ENCODE measurements at places on chromosomes 11 and 22.

GRCh38 chr11:62553080-62553838, 6.7 kb upstream of the AHNAK start:
- no peak for DNase-seq

- DNase-seq, result no peak
These were observed 548 bp downstream of the PVALB start for GRCh38 chr22:36816339-36816635.

GRCh38 chr11:57530215-57530595, 349 bp downstream of the TIMM10 start:
- DNase-seq, result no peak

DNA sequence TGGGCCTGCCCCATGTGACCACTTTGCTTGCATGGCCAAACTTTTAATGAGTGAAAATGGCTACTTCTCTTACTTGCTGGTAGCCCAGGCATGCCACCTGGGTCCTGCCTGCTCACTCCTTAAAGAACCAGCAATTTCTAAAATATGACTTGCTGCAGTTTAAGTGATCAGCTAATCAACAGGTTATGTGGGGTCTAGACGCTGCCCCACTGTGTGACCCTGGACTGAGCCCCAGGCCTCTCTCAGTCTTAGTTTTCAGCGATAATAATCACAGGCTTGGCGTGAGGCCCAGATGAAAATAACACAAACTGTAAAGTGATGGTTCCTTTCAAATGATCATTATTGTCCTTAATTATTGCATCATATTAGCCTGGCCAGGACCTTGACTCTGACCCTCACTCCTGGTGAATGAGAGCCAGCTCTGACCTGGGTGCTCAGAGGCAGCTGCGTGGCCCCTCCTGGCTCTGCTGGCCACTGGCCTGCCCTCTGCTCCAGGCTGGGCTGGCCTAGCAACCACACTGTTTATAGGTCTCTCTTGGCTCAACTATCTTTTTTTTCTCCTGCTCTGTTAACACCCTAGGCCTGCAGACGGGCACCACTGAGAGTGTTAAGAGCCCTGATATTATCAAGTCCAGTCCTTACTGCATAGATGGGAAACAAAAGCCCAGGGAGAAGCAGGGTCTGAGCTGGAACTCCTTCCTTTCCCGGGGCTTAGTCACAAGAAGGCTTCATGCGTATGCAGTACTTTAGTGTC, 89.7 kb downstream of the RRM1 start:
- no peak for DNase-seq

DNA sequence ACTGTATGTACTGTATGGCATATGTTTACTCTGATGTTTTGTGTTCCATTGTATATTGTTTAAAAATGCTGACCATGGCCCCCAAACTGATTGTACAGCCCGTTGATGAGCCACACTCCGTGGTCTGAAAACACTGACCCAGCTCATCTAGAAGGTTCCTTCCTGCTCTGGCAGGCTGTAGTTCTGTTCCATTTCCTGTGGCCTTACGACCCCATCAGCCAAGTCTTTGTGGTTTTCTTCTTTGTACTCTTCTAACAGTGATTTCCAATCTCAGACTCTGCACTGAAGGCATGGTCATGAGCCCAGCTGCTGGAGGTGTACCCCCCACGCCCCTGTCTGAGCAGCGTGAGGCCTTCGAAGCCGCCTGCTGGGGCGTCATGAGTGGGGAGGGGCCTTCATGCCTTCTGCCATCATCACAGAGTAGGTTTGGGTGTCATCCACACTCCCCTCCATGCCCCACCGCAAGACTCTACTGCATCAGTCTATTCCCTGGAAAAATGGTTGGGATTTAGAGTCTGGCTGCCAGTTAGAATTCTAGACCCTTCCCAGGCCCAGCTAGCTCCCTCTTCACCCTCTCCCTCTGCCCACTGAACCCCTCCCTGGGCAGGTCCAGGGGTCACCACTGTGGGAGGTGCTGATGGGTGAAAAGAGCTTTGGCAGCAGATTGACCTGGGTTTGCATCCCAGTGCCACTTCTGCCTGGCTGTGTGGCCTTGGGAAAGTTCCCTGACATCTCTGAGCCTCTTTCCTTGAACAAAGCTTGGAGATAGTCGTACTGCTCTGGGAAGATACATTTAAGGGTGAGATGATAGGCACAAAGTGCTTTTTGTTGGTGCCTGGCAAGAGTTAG, 11.3 kb upstream of the C11orf96 start:
- DNase-seq, result no peak

- peak; percentile 72 for DNase-seq
These were observed 61.8 kb upstream of the MTNR1B start for GRCh38 chr11:92907671-92908070.

GRCh38 chr11:64382586-64382985, 23.6 kb downstream of the RPS6KA4 start:
- no peak for DNase-seq

- DNase-seq, result no peak
These were observed 690.1 kb downstream of the KCNA4 start for GRCh38 chr11:29326757-29327156.

GRCh38 chr11:113162592-113162962, 151.8 kb upstream of the TTC12 start:
- DNase-seq, result peak; percentile 54

GRCh38 chr11:134433806-134434205, 21.8 kb upstream of the B3GAT1 start:
- no peak for DNase-seq

DNA sequence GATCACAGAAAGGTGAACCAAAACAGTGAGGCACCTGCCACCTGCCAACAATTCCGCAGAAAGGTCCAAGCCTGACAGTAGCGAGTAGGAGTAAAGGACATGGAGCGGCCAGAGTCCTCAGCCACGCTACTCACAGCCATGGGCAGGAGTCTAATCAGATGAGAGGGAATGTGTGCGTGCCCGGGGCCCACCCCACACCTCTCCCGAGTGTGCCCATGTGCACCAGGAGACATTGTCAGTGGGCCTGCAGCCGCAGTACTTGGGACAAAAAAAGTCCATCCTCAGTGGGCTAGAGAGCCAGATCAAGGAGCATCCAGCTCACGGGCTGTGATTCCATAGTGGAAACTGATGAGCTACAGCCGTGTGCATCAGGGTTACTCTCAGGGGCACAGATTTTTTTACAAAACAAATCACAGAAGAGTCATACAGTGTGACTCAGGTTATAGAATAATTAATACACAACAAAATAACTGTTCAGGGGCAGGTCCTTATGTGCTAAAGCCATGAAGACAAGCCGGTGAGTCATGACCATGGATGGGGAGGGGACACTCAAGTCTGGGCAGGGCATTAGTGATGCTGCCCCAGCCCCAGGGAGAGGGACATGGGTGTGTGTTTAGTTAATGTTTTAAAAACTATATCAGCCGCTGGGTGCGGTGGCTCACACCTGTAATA, 12.0 kb downstream of the SART1 start:
- no peak for DNase-seq

- no peak for DNase-seq
These were observed 148.6 kb downstream of the IGLL1 start for GRCh38 chr22:23431337-23432072.

- no peak for DNase-seq
These were observed 6.2 kb downstream of the MRGPRD start for GRCh38 chr11:68974421-68975194.

GRCh38 chr11:31325160-31325559, 44.4 kb downstream of the DCDC1 start:
- no peak for DNase-seq

- no peak for DNase-seq
These were observed 1.6 kb downstream of the TRIM68 start for GRCh38 chr11:4606231-4607015.

DNA sequence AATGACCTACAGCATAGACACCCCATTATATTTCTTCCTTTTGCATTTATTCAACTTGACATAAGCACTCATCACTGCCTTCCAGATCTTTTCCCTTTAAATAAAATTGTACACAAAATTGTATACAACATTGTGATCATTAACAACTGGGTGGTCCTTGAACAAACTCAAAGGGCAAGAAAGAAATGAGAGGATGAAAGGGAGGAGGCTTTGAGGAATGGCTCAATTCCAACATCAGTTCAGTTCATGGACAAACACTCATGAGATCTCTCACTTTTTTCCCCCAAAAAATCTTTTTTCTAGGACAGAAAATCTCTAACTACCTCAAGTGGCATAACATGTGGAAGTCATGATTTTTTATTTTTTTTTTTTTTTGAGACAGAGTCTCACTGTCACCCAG, 113.7 kb downstream of the PLEKHA7 start:
- no peak for DNase-seq

- DNase-seq, result no peak
These were observed 85.9 kb downstream of the ZC3H12C start for GRCh38 chr11:110179064-110179463.

GRCh38 chr22:39535357-39535725, 2.8 kb upstream of the RPS19BP1 start:
- DNase-seq, result no peak

GRCh38 chr11:13030857-13031256, 21.7 kb downstream of the RASSF10 start:
- DNase-seq, result no peak

GRCh38 chr22:45082795-45083194, 73.0 kb upstream of the PHF21B start:
- no peak for DNase-seq

- DNase-seq, result no peak
These were observed 14.9 kb downstream of the RASD2 start for GRCh38 chr22:35555483-35555890.

DNA sequence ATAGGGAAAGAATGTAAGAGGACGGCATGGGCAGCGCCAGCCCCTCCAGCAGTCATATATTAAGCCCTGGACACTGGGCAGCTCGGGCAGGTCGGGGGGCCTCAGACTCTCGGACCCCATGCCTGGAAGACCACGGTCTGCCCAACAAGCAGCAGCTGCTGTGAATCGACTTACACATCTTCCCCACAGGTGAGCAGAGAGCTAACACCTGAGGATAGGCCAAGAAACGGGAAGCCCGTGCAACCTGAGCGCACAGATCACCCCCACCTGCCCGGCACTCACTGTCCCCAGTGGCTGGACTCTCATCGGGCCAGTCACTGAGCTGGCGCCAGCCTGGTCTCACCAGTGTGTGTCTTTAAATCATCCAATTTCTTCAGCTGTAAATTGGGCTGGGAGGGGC, 4.7 kb upstream of the TCF20 start:
- DNase-seq, result no peak

DNA sequence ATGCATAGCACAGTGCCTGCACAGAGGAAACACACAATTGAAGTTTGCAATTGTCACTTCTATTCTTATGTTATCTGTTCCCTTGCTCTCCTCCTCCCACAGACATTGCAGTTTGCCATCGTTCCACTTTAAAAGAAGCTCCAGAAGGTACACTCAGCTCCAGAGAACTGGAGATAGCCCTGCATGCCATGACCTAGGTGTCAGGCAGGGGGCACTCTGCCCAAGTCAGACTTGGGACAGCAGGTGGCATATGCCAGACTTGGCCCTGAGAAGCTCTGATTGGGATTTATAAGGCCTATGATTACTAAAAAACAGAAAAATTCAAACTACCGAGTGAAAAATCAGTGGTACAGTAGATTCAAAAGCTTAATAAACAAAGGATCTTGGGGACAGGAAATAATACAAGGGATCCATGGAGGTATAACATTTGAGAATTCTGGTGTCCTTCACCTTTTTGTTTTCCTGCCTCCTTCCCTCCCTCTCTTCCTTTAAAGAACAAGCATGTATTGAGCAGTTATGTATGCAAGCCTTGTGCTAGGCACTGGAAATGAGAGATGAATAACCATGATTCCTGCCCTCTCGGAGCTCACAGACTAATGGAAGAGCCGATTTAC, 40.0 kb downstream of the TENM4 start:
- DNase-seq, result no peak

GRCh38 chr22:46153930-46154329, 3.6 kb downstream of the PPARA start:
- DNase-seq, result no peak

- no peak for DNase-seq
These were observed 79.4 kb downstream of the MPPED1 start for GRCh38 chr22:43491177-43491576.

- DNase-seq, result no peak
These were observed 29.8 kb downstream of the DUSP8 start for GRCh38 chr11:1542267-1542666.

- DNase-seq, result no peak
These were observed 10.3 kb downstream of the CDC42BPG start for GRCh38 chr11:64834031-64834722.

DNA sequence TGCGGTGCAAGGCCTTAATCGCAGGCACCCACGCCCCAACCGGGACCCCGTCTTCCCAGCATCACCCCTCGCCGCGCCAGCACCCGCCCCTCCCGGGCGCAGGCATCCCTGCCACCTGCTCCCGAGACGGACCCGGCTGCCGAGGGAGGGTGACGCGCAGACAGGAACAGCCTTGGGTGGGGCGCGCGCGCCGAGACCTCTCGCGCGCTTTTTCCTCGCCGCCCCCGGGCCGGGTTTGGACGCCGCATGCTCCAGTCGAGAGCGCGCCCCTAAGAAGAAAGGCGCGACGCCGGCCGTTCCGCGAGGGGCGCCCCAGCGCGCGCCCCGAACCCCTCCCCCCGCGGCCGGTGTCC, 504 bp downstream of the CFL1 start:
- no peak for DNase-seq

GRCh38 chr11:126348806-126349582, 6.5 kb upstream of the ST3GAL4 start:
- no peak for DNase-seq

- no peak for DNase-seq
These were observed 71.2 kb downstream of the USP35 start for GRCh38 chr11:78259777-78260487.

DNA sequence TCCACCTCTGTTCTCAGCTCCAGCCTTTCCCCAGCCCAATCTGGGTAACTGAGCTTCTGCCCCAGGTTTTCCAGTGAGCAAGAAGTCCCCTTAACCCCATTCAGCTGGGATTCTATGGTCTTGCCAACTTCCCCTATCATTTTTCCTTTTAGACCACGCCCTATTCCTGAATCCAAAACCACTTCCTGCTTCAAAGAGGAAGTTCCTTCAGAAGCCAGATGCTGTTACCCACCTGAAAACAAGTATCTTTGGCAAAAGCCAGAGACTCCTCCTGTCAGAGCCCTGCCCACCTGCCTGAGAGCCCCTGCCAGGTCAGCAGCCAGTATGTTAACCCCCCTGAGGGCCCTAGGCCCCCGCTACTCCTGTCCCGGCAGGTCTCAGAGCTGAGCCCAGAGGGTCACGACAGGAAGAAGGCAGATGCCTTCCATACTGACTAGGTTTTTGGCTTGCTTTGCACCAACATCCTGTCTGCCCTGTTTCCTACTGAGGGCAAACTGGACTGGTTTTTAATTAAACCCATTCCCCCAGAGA, 20.3 kb upstream of the MICAL2 start:
- no peak for DNase-seq

- no peak for DNase-seq
These were observed 23.8 kb downstream of the AMPD3 start for GRCh38 chr11:10478574-10479550.

- DNase-seq, result no peak
These were observed 6.1 kb upstream of the UPB1 start for GRCh38 chr22:24489011-24489410.
